Gastroesophageal sphincter (tissue), 4 donors: ENCODE measurements at places on chromosomes 11 and 22. TPM values are rescaled to one million over a fixed set of nuclear protein-coding genes. Genes with fewer than 3 reads are reported as not detected.
A peak's percentile ranks its signal among the peaks of the same experiment; 100 is the strongest.

DNA sequence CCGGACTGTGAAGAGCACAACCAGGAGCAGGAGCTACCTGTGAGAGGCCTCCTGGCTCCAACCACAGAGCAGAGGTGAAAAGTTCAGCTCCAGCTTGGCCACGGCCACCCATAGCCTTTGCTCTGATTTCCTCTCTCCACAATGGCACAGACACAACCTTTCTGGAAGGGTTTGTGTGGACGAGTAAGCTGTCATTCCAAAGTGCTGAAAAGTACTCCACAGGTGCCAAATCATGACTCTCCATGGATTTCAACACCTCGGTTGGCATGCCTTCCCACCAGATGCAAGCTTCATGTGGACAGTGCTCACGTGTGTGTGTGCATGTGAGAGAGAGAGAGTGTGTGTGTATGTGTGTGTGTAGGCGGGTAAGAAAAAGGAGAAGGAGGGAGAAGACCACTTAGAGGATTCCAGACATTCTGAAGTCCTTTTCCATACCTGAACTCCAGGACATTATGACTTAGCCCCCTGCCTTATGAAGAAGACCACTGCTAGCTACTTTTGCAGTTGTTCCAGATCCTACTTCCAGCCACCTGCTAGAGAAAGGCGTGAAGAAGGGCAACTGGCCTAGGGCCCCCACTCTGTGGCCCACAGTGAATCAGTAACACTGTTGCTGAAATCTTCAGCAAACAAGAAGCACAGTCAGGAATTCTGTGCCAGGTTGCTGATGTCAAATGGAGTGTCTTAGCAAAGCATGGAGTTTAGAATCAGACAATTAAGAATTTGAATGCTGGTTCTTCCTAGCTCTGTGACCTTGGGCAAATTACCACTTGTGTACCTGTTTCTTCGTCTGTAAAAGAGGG is 13.9 kb upstream of the NAV2 start:
- H3K27ac ChIP-seq, result peak overlapping the region; percentile 59
- peaks cover 5% of the 10 kb centered on the region for H3K4me1 ChIP-seq
- ATAC-seq, result peak; percentile 80
- no peaks in the 10 kb centered on the region for H3K27me3 ChIP-seq
- no peak overlapping the region for H3K4me3 ChIP-seq
- no peaks in the 10 kb centered on the region for H3K36me3 ChIP-seq

GRCh38 chr11:69221086-69221485 is 65.4 kb downstream of the SMIM38 start:
- no peak overlapping the region for H3K4me3 ChIP-seq
- H3K4me1 ChIP-seq, result no peaks in the 10 kb centered on the region
- H3K27ac ChIP-seq, result no peak overlapping the region
- H3K36me3 ChIP-seq, result no peaks in the 10 kb centered on the region
- no peak for ATAC-seq
- no peaks in the 10 kb centered on the region for H3K27me3 ChIP-seq

GRCh38 chr11:83438438-83438837 is 152.3 kb upstream of the CCDC90B start:
- no peak for ATAC-seq
- no peak overlapping the region for H3K27ac ChIP-seq
- no peaks in the 10 kb centered on the region for H3K27me3 ChIP-seq
- H3K4me1 ChIP-seq, result no peaks in the 10 kb centered on the region
- no peaks in the 10 kb centered on the region for H3K36me3 ChIP-seq
- no peak overlapping the region for H3K4me3 ChIP-seq

- no peaks in the 10 kb centered on the region for H3K36me3 ChIP-seq
- no peaks in the 10 kb centered on the region for H3K4me1 ChIP-seq
- no peak for ATAC-seq
- H3K27me3 ChIP-seq, result peaks cover 68% of the 10 kb centered on the region
- no peak overlapping the region for H3K27ac ChIP-seq
Measured at GRCh38 chr22:48718818-48719500, 1108.7 kb downstream of the BRD1 start.

DNA sequence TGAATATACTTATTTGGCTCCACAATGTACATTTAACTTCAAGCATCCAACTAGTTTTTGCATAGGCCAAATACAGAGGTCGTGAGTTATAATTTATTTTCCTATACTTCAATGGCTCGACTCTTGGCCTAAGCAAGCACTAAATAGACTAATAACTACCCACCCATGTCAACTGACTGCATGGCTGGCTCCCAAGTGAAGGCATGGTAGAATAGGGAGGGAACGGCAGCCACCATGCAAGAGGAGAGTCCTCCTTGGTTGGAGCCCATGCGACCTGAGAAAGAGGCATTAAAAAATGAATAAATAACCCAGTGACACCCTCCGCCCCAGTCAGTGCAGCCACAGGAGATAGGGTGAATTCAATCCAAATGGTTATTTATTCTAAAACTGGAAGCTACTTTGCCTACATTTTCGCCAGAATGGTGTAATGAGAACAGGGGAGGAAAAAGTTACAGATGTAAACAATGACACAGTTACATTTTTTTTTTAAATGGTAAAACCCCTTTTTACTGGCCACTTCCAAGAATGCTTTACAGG is 4.9 kb downstream of the GNG3 start:
- H3K4me1 ChIP-seq, result no peaks in the 10 kb centered on the region
- ATAC-seq, result no peak
- peaks cover 72% of the 10 kb centered on the region for H3K36me3 ChIP-seq
- no peaks in the 10 kb centered on the region for H3K27me3 ChIP-seq

DNA sequence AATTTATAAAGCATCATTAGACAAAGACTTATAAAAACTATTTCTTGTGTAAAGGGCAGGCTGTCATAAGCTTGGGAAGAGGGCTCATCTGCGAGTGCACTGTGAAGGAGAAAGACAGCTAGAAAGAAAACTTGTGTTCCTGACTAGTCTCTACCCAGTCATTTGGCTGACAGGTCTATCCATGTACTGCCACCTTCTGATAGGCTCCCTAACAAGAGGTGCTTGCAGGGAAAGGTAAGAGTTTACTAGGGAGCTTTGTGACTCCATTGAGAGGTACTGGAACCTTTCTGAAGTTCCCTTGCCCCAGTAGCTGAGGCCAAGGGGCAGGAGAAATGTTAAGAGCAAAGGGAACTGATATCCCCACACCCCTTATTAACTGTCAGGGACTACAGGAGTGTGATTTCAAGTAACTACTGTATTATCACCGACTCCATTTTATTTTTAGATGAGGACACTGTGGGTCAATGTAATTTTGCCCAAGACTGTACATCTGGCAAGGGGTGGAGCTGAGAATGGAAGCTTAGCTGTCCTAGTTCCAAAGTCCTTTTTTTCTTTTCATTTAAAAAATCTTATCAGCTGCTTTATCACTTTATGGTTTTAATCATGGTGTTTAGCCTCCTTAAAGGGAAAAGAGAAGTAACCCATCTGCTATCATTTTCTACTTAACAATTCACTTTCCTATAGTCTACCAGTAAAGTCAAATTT is 129.4 kb downstream of the ARHGAP20 start:
- H3K27me3 ChIP-seq, result no peaks in the 10 kb centered on the region
- H3K36me3 ChIP-seq, result no peaks in the 10 kb centered on the region
- ATAC-seq, result no peak
- H3K4me1 ChIP-seq, result no peaks in the 10 kb centered on the region
- no peak overlapping the region for H3K27ac ChIP-seq
- no peak overlapping the region for H3K4me3 ChIP-seq

- H3K27me3 ChIP-seq, result peaks cover 8% of the 10 kb centered on the region
- H3K4me1 ChIP-seq, result no peaks in the 10 kb centered on the region
- no peak overlapping the region for H3K27ac ChIP-seq
- no peak for ATAC-seq
- H3K36me3 ChIP-seq, result no peaks in the 10 kb centered on the region
- H3K4me3 ChIP-seq, result no peak overlapping the region
Measured at GRCh38 chr11:69270941-69271340, 23.0 kb upstream of the MYEOV start.

DNA sequence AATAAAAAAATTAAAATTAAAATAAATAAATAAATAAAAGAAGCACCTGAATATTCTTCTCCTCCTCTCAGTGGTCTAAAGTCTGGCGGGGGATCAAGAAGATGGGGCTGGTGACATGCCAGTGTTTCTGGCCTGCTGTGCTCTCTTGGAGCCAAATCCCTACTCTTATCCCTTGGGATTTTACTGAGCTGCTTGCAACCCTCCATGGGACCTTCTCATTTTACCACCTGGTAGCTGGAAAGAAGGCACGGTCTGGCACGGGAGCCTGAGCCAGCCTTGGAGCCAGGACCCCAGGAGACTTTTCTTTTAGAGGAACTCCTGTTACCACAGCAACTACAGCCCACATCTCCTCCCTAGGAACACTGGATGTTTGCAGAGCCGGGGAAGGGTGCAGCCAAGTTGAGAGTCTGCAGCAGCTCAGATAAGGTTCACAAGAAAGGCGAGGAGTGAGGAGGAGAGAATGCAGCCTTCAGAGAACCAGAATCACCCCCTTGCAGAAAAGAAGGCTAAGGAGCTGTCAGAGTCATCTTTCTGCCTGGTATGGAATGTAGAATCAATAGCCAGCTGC is 21.4 kb downstream of the CD6 start:
- H3K27me3 ChIP-seq, result no peaks in the 10 kb centered on the region
- no peaks in the 10 kb centered on the region for H3K36me3 ChIP-seq
- H3K4me1 ChIP-seq, result peaks cover 9% of the 10 kb centered on the region

OR51B4 gene
- total RNA-seq, result not detected

FOLH1 gene
- total RNA-seq, result 0.69 TPM
